ENCODE measurements at places on chromosomes 13 and 19. TPM values are rescaled to one million over a fixed set of nuclear protein-coding genes. Genes with fewer than 3 reads are reported as not detected.

The CGB5 gene
- not detected for total RNA-seq

The DMWD gene
- 110 TPM for total RNA-seq

- no peaks in the 10 kb centered on the region for H3K4me1 ChIP-seq
- H3K4me3 ChIP-seq: no peak overlapping the region
- no peaks in the 10 kb centered on the region for H3K36me3 ChIP-seq
- H3K27ac ChIP-seq: no peak overlapping the region
- no peak for DNase-seq
Observed at GRCh38 chr13:112996671-112997091, 27.7 kb downstream of the MCF2L start.

DNA sequence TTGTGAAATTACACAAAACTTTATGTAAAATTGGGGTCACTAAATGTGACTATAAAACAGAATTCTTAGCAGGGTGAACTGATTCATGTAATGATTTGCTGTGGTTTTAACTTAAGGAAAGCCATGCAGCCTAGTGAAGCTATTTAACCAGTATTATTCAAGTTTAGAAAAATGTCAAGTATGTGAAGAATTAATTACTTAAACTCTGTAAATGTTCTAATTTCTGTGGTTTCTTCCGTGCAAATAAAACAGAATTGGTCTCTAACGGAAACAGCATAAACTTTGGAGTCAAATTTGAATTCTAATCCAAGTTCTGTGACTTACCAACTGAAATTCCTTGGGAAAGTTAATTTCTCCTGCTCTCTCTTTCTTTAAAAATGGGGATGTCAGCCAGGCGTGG lies 13.3 kb downstream of the CDC16 start:
- DNase-seq: no peak
- H3K4me1 ChIP-seq: no peaks in the 10 kb centered on the region
- peaks cover 83% of the 10 kb centered on the region for H3K36me3 ChIP-seq
- H3K27ac ChIP-seq: no peak overlapping the region

DNA sequence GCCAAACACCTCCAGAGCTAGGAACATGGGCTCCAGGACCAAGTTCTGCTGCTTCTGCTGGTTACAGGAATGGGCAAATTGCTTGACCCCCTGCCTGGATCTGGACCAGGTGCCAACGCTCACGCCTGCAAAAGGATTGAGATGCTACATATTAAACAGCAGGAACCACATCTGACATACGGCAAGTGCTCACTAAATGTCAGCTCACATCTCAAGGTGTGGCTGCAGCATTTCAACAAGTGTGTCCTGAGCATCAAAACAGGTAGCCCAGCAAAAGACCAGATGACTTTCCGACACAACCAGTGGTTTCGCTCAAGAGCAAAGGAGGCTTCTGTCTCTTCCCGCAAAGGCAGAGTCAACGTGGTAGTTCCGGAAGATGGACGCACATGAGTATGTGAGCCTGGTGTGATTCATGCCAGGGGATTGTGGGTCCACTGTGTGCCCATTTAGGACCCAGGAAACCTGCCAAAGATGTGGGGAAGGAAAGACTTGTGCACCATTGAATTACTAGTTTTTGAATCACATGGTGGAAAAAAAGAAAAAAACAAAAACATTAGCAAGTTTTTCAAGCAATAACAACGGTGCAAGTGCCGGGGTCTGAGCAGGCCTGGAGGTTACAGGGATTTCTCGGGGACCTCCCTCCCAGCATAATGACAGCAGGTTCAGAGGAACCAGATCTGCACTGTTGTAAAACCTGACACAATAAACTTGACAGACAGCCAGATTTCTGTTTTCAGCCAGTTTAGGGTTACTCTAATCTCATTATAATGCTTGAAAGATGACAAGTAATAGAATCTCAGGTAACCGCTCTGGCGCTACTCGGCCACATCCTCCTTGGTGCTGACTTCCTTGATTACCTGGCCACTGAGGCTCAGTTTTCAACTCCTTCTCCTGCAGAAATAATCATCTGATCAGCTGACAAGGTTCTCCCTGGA lies 77.9 kb downstream of the SOX1 start:
- no peak overlapping the region for H3K27ac ChIP-seq
- H3K4me1 ChIP-seq: no peaks in the 10 kb centered on the region
- no peaks in the 10 kb centered on the region for H3K36me3 ChIP-seq
- H3K4me3 ChIP-seq: no peak overlapping the region

The DAND5 gene
- total RNA-seq: not detected

- DNase-seq: no peak
- no peaks in the 10 kb centered on the region for H3K36me3 ChIP-seq
- peaks cover 3% of the 10 kb centered on the region for H3K4me1 ChIP-seq
Observed at GRCh38 chr19:6718741-6719539, 1.5 kb downstream of the C3 start.

GRCh38 chr13:48828962-48829411 lies 146.7 kb upstream of the FNDC3A start:
- no peak overlapping the region for H3K4me3 ChIP-seq
- no peak overlapping the region for H3K27ac ChIP-seq
- no peaks in the 10 kb centered on the region for H3K4me1 ChIP-seq
- H3K36me3 ChIP-seq: no peaks in the 10 kb centered on the region
- DNase-seq: no peak

- no peaks in the 10 kb centered on the region for H3K36me3 ChIP-seq
- H3K27ac ChIP-seq: no peak overlapping the region
- H3K4me1 ChIP-seq: no peaks in the 10 kb centered on the region
- no peaks in the 10 kb centered on the region for H3K27me3 ChIP-seq
Observed at GRCh38 chr19:39064405-39064804, 19.8 kb upstream of the ACP7 start.

GRCh38 chr19:5775668-5776309 lies 8.8 kb downstream of the PRR22 start:
- no peak overlapping the region for H3K4me3 ChIP-seq
- H3K36me3 ChIP-seq: no peaks in the 10 kb centered on the region
- H3K27ac ChIP-seq: no peak overlapping the region
- no peak for DNase-seq
- no peaks in the 10 kb centered on the region for H3K27me3 ChIP-seq

- H3K27ac ChIP-seq: no peak overlapping the region
- no peaks in the 10 kb centered on the region for H3K36me3 ChIP-seq
- no peak for DNase-seq
- peaks cover 5% of the 10 kb centered on the region for H3K4me1 ChIP-seq
Observed at GRCh38 chr19:35963514-35963913, 27.3 kb downstream of the LRFN3 start.

The TMEM259 gene
- total RNA-seq: 452 TPM

GRCh38 chr13:33524086-33524485 lies 238.5 kb upstream of the STARD13 start:
- peaks cover 5% of the 10 kb centered on the region for H3K4me1 ChIP-seq
- H3K36me3 ChIP-seq: no peaks in the 10 kb centered on the region
- peak overlapping the region; percentile 68 for H3K27ac ChIP-seq
- no peak overlapping the region for H3K4me3 ChIP-seq
- no peaks in the 10 kb centered on the region for H3K27me3 ChIP-seq

DNA sequence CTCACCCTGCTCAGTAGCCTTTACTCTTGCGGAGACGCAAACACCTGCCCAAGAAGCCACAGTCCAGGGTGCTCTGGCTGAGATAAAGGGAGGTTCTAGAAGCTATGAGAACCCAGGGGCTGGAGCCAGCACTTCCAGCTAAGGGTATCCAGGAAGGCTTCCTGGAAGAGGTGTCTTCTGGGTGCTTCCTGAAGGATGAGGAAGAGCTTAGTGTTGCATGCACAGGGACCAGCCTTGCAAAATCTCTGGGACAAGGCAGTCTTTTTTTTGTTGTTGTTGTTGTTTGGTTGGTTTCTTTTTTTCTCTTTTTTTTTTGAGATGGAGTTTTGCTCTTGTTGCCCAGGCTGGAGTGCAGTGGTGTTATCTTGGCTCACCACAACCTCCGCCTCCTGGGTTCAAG lies 20.6 kb downstream of the MYBPC2 start:
- no peak for DNase-seq
- no peaks in the 10 kb centered on the region for H3K36me3 ChIP-seq
- H3K4me1 ChIP-seq: no peaks in the 10 kb centered on the region
- H3K4me3 ChIP-seq: no peak overlapping the region

The LILRB3 gene
- total RNA-seq: 38.2 TPM

The PLPP2 gene
- total RNA-seq: 55.3 TPM

DNA sequence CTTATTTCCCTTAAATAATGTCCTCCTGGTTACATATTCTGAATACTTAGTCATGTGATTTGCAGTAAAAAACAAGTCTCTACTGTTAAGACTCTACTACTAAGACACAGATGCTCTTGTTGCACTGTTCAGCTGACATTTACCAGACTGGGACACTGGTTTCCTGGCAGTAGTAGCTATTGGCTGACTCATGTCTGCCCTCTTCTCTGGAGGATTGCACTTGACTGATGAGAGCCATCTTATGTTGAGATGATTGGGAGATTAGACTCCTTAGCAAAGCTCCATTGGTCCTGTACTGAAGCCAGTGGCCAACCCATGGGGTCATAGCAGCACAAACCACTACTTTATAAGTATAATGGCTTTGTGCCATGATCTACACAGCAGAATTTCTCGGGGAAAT lies 1672.6 kb upstream of the PCDH20 start:
- H3K27ac ChIP-seq: no peak overlapping the region
- no peaks in the 10 kb centered on the region for H3K27me3 ChIP-seq
- H3K36me3 ChIP-seq: no peaks in the 10 kb centered on the region
- DNase-seq: no peak

GRCh38 chr19:47895165-47895782 lies 9.2 kb upstream of the SULT2A1 start:
- no peaks in the 10 kb centered on the region for H3K36me3 ChIP-seq
- DNase-seq: no peak
- H3K4me1 ChIP-seq: no peaks in the 10 kb centered on the region
- no peak overlapping the region for H3K27ac ChIP-seq

The DENND1C gene
- total RNA-seq: 24.4 TPM

GRCh38 chr13:56332671-56333070 lies 808.0 kb upstream of the PRR20A start:
- no peaks in the 10 kb centered on the region for H3K27me3 ChIP-seq
- no peak overlapping the region for H3K4me3 ChIP-seq
- no peak for DNase-seq
- no peaks in the 10 kb centered on the region for H3K4me1 ChIP-seq
- H3K27ac ChIP-seq: no peak overlapping the region
- H3K36me3 ChIP-seq: no peaks in the 10 kb centered on the region

GRCh38 chr13:39306639-39307589 lies 268.7 kb downstream of the NHLRC3 start:
- no peak overlapping the region for H3K4me3 ChIP-seq
- DNase-seq: no peak
- H3K36me3 ChIP-seq: no peaks in the 10 kb centered on the region
- H3K27ac ChIP-seq: no peak overlapping the region
- H3K27me3 ChIP-seq: no peaks in the 10 kb centered on the region
- H3K4me1 ChIP-seq: no peaks in the 10 kb centered on the region

DNA sequence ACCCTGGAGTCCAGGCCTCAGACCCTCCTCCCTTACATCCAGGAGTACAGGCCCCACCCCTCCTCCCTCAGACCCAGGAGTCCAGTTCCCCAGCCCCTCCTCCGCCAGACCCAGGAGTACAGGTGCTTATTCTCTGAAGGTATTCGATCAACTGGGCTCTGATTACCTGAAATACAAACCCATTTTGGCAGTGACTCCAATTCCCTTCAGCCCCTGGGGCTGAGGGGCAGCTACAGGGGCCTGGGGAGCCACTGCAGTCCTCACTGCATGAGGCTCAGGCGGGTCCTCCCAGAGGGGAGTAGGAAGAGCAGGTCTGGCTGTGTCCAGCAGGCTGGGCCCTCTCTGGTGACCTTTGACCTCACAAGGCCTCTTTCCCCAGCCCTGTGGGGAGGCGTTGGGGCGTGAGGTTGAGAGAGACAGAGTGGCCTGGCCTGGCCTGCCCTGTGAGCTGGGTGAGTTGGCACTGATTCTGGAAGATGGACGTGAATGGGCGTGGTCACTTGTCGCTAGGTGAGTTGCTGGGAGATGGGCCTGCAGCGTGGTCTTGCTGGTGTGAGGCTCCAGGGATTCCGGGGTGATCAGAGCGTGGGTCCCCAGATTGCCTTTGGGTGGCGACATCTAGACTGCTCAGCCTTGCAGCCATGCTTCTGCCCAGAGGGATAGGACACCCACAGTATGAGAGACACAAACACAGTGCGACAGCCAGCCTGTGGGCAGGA lies 3.1 kb downstream of the BCAT2 start:
- no peak for DNase-seq
- no peaks in the 10 kb centered on the region for H3K27me3 ChIP-seq
- H3K4me1 ChIP-seq: no peaks in the 10 kb centered on the region
- no peak overlapping the region for H3K27ac ChIP-seq
- H3K36me3 ChIP-seq: no peaks in the 10 kb centered on the region
- no peak overlapping the region for H3K4me3 ChIP-seq

DNA sequence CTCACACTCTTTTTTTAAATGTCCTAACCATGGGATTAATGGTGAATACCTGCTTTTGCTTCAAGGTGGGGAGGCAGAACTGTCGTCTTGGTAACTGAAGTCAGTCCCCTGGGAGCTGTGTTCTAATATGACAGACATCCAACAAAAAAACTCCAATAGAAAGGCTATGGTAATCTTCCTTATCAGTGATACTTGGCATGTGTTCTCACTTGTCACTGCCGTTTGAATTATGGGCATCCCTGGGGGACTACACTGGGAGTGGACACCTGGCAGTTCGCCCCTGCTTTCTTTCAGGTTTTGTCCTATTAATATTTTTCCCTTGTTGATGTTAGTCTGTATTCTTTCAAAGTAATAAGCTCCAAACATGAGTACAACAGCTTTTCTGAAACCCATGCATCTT lies 252.6 kb downstream of the SLITRK5 start:
- no peaks in the 10 kb centered on the region for H3K4me1 ChIP-seq
- H3K27me3 ChIP-seq: no peaks in the 10 kb centered on the region
- no peak overlapping the region for H3K27ac ChIP-seq

The TMEM238 gene
- not detected for total RNA-seq

The KLK2 gene
- total RNA-seq: not detected

DNA sequence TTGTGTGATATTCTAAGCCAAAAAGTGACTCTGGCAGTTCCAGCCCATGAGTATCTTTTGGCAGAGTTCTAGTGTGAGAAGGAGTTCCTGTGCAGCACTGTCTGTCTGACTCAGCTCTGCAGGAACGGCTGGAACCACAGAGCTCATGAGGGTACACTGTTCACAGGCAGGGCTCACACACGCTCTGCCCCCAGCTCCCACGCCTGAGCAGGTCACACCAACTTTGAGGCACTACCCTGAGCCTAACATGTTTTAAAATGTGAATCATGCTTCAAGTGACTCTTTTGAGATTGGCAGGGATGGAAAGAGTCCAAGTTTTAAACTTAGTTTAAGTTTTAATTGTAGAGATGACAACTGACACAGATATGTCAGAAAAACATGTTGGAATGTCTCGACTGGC lies 1203.3 kb downstream of the UQCRFS1 start:
- no peaks in the 10 kb centered on the region for H3K4me1 ChIP-seq
- no peaks in the 10 kb centered on the region for H3K27me3 ChIP-seq
- H3K36me3 ChIP-seq: no peaks in the 10 kb centered on the region
- DNase-seq: no peak
- no peak overlapping the region for H3K27ac ChIP-seq
- H3K4me3 ChIP-seq: no peak overlapping the region
